ENCODE measurements at places on chromosomes 3 and 15.

DNA sequence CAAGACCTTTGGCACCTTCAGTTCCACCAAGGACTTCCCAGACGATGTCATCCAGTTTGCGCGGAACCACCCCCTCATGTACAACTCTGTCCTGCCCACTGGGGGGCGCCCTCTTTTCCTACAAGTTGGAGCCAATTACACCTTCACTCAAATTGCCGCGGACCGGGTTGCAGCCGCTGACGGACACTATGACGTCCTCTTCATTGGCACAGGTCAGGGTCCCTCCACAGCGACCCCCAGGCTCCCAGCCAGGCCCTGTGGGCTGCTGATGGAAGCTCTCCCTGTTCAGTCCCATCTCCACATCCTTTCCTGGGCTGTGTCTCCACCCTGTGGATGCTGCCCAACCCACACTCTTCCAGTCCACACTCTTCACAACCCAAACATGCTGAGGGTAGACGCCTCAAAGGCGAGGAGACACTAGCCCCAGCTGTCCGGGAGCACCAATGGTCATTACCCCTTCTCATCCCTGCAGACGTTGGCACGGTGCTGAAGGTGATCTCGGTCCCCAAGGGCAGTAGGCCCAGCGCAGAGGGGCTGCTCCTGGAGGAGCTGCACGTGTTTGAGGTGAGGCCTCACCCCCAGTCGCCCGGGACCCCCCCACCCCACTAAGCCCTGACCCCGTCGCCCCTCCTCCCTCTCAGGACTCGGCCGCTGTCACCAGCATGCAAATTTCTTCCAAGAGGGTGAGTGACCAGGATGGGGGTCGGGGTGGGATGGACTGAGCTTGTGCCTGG lies 4.3 kb upstream of the LSMEM2 start:
- peak; percentile 31 for DNase-seq

GRCh38 chr15:75140080-75140879 lies 61.4 kb upstream of the C15orf39 start:
- DNase-seq, result no peak

DNA sequence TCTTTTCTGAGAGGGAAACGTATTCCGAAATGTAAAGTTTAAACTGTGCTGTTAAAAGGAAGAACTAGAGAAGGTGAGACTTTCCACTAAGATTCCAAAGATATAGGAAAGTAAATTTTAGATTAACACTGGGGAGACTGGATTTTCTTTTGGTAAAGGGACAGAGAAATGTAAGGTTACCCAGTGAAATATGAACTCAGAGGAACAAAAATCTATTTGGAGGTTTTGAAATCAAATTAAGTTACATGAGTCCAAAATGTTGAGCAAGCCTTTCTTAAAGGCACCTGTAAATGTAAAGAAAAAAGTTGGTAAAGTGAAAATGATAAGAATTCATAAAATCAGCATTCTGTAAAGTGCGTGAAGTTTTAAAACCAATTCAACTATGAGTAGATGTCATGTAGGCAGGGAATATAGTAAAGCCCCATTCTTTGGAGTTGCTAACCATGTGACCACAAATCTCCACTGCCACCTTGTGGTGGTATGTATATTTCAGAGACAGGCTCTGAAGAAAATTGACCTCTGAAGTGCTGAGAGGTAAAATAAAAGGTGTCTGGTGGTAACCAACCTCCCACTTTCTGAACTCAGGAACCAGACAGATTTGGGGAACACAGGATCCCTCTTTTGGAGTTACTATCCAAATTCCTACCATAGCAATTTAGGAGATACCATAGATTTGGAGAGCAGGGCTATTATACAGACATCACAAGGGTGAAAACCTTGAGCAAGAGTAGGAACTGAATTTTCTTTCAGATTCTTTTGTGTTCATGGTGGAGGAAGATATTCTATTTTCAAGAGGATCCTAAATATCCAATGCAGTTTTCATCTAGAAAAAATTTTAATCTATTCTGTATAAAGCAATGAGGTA lies 215.3 kb downstream of the ROBO2 start:
- no peak for DNase-seq

GRCh38 chr15:41215708-41216107 lies 14.8 kb downstream of the EXD1 start:
- no peak for DNase-seq

DNA sequence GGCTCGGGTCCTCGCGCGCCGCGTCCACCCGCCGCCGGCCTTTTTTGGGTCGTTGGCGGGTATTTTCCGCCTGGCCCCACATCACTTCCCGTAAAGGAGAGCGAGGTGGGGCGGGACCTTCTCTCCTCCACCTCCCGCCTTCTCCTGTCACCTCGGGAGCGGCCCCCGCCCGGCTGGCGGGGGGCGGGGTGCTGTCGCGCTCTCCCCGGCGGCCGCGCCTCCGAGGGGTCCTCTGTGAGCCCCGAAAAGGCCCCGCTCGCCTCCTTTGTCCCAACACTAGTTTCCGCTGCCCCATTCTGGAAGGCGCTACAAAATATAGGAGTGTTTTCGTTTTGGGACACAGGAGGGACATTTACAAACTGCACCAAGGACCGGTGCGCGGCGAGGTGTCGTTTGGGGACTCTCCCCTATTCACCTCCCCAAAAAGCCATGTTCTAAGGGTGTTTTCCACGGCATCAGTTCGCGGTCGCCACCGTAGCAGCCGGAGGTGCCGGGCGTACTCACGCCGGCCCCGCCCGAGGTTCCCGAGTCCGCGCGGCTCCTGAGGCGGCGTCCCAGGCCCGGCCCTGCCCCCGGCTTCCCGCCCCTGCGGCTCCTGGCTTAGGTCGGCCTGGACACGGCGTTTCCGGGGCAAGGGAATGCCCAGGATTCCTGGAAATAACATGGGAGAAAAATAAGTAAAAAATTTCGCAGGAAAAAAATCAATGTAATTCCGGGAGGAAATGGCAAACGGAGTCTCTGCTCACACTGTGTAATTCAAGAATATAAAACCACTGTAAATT lies at the start of gene RAB27A:
TSS of gene RAB27A (minus strand) at position 68 of the 782 bp plus-strand sequence. CDS start 54,879 bp downstream, outside the sequence.
- peak; percentile 63 for DNase-seq

GRCh38 chr15:41578736-41579383 lies 19.8 kb downstream of the TYRO3 start:
- no peak for DNase-seq

DNA sequence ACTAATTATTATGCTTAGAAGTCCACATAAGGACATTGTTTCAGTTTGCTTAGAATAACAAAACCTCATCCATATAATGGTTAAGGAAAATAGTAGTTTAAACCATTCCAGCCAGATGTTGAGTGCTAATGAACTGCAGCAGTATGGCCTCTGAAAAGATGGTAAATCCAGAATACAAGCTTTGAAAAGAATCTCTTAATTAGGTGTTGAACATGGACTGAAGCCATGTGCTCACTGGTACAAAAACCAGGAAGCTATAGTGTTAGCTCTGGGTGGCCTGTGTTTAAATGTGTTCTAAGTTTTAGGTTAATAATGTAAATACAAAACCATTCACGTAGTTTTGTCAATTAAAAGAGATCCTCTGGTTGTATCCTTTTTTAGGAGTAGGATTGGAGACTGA lies 78.2 kb downstream of the GALK2 start:
- DNase-seq, result no peak

- no peak for DNase-seq
These were observed 42.6 kb downstream of the WHAMM start for GRCh38 chr15:82851981-82852511.

GRCh38 chr15:89068325-89068784 lies 19.9 kb upstream of the ABHD2 start:
- DNase-seq, result no peak

DNA sequence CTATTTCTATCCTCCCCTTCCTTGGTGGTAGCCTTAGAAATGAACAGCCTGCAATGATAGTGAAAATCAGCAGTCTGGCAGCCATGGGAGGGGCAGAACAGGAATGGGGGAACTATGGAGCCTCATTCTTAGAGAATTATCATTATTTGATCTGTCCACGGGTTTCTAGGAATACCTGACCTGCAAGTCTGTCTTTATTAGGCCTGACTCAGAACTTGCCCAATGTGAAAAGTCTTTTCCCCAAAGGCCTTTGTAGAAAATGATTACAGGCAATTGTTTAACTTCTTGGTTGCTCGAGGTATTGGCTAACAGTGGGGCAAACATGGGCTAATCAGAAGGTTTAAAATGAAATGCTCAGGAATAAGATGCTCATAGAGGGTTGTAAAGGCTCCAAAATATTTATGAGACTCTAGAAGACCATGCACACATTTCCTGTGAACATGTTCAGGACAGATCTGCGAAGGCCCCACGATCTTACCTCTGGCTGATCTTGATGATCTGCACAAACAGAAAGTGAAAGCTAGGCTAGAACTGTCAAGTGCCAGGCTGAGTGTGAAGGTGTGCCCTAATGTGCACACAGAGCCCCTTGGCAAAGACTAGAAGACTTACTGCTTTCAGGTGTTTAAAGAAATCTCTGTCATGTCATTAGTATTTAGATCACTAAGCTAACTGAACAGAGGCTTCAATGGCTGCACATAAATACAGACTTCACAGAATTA lies 39.6 kb upstream of the LAMP3 start:
- no peak for DNase-seq

DNA sequence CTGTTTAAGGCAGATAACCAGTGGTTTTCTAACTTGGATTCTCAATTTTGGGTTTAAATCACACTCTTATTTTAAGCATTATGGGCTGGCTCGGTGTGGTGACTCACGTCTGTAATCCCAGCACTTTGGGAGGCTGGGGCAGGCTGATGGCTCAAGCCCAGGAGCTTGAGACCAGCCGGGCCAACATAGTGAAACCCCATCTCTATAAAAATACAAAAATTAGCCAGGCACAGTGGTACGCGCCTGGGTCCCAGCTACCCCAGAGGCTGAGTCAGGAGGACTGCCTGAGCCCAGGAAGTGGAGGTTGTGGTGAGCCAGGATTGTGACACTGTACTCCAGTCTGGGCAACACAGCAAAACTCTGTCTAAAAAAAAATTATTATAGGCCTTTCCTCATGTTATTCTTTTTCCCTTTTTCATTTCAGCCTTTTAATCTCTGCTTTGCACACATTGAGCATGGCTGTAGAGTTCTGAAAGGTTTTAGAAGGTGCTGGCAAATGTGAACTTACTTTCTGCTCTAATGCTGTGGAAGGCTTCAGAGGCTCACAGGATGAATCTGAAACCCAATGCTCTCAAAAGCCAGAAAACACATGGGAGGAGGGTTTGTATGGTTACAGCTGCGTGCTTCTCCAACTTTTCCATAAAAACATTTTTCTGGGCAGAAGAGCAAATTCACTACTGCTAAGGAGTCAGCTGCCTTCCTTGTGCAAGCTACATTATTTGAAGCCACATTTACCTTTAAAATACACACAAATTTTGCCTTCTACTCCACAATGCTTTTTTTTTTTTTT lies 32.5 kb downstream of the CHAC1 start:
- no peak for DNase-seq

- DNase-seq, result no peak
These were observed 188.6 kb downstream of the NLGN1 start for GRCh38 chr3:173586166-173586565.

GRCh38 chr15:39892418-39892817 lies 27.6 kb downstream of the GPR176 start:
- DNase-seq, result no peak

GRCh38 chr15:91936927-91937326 lies 83.4 kb downstream of the SLCO3A1 start:
- DNase-seq, result no peak

DNA sequence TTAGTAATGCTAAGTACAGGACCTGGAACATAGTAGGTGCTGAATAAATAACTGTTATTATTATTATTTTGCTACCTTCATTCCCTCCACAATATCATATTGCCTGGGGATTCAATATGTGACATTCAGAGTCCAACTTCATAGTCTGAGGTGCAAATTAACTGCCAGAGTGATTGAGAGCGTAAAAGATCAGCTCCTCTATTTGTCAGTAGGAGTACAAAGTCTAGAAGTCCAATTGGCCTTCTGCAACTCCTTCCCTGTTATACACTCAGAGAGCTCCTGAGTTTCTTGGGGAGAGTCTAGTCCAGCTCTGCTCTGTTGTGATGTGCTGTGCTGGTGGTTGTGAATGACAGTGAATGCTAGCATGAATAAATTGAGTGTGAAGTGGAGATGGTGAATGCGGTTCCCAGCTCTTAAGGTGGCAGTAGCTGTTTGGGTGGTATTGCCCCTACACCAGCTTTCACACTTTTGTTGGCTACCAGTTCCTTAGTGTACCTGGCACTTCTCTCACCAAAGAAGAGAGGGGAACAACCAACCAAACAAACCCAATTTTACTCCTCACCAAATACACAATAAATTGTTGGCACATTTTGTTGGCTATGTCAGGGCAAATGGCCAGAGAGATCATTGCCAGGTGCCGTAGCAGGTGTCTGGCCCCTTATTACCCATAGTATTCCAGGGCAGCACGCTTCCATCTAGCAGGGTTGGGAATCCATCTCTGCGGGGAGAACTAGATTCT lies 270.1 kb upstream of the TBL1XR1 start:
- DNase-seq, result no peak

DNA sequence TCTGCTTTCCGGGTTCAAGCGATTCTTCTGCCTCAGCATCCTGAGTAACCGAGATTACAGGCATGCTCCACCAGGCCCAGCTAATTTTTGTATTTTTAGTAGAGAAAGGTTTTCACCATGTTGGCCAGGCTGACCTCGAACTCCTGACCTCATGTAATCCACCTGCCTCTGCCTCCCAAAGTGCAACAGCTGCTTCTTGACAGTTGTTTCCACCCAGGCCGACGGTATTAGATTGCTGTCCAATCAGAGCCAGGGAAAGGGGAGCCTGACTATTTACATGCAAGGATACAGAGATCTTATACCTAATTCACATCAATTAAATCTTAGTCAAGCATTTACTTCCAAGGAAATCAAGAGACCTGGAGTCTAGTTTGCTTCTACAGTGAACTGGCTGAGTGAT lies 4.0 kb upstream of the CAPN3 start:
- DNase-seq, result no peak

DNA sequence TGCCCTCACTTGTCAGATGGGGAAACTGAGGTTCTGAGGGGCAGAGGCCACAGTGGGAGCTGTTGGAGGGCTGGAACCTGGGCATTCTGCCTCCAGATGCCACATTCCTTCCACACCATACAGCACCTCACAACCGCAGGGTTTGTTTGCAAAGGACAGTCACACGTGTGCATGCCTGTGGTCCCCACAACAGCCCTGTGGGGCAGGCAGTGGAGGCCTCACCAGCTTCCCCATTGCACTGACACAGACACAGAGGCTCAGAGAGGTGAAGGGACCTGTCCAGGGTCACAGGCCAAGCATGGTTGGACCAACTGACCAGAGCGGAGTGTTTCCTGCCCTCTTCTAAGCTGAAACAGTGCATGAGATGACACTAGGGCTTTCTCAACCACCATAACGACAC lies 75.2 kb upstream of the SEC13 start:
- DNase-seq, result no peak

DNA sequence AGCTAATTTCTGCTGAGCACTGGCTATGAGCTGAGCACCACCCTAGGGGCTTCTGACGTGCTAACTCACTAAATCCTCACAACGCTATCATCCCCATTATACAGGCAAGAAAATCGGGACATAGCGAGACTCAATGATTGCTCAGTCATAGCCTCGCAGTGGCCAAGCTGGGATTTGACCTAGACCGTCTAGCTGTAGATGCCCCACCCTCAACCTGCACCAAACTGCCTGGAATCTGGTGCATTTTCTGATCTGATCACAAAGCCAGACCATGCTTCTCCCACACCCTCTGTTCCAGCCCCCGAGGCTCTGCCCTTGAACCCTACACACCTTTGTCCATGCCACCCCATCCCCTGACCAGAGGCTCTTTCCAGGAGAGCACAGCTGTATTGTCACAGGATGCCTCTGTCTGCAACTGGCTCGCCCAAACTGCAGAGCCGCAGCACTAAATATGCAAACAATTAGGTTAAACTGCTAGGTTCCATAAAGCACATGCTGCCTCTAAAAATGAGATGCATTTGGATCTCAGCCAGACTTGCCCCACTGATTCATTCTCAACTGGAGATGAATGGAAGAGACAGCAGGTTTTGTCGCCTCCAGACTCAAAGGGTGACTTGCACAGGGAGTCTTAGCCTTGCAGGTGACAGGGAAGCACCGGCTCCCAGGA lies 95.2 kb downstream of the NUP210 start:
- DNase-seq, result no peak
